SIG-M5 (cell line): ENCODE measurements at places on chromosomes 11 and 22.

DNA sequence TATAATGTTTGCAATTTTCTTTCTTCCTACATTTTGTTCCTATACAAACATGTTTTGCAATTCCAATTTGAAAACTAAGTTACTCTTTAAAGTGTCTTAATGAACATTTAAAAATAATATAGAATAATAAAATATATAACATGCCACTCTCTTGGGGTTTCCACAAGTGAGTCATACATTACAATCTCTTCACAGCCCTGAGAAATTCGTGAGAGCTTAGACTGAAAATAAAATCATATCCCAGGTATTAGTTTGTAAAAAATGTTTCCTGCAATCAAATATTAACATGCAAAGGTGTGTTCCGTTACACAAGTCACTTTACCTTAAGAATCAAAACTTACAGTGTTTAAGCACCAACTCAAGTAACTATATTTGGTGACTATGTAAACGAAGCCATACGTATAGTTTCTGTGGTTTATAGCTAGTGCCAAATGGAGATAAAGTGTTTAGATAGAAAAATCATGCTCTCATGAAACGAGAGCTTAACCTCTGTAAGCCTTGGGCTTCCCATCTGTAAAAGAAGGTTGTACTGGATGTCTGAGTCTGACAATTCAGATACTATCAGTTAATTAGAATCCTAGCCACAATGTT, 253.6 kb upstream of the ANO3 start:
- no peak for DNase-seq

GRCh38 chr11:72514331-72514730, 80.0 kb upstream of the CLPB start:
- DNase-seq = no peak

GRCh38 chr11:119789766-119790407, 60.9 kb upstream of the NECTIN1 start:
- DNase-seq = no peak

GRCh38 chr11:99069856-99070444, 49.2 kb downstream of the CNTN5 start:
- no peak for DNase-seq

DNA sequence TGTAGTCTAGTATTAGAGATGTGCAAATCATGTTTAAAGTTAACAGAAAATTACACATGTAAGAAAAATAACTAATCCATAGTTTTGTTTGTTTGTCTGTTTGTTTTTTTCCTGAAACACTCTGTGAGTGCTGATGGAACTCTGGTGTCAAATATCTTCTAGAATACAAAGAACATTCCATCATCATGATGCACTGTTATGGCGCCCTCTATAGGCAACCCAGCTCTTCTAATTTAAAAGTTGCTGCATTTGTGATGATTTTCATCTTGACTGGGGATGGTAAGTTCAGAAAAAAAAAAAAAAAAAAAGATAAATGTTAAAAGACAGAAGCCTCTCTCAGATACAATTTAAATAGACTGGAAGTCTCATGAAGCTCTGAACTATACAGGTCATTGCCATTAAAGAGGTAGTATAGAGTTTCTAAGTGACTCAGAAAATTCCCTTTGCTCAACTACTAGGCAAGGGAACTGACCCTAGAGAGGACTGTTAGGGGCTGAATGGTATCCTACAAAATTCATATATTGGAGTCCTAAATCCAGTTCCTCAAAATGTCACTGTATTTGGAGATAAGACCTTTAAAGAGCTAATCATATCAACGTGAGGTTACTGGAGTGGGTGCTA, 597.2 kb upstream of the ANO3 start:
- no peak for DNase-seq

- no peak for DNase-seq
Measured at GRCh38 chr11:62539238-62539925, 7.2 kb downstream of the AHNAK start.

DNA sequence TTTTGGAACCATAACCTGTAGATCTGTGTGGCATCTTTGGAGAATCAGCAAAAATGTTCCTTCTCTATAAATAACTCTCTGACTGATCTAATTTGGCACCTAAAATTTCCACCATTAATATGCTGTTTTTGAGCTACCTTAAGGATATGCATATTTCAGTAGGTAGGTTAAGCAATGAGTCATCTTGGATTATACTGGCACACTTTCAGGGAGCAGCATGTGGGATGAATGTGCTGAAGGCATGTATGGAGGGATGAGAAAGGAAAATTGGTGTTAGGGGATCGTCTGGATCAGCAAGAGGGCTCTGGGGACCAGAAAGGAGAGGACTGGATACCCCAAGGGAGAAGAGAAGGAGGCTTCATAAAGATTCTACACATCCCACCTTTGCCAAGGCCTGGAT, 44.6 kb upstream of the ELF5 start:
- no peak for DNase-seq

GRCh38 chr11:66032957-66033735, 6.9 kb upstream of the CATSPER1 start:
- DNase-seq = no peak

- no peak for DNase-seq
Measured at GRCh38 chr22:32697331-32697995, 104.0 kb upstream of the TIMP3 start.

GRCh38 chr11:44963136-44963535, 12.5 kb upstream of the TP53I11 start:
- no peak for DNase-seq

GRCh38 chr22:50505276-50505775, 2.2 kb downstream of the LMF2 start:
- no peak for DNase-seq

DNA sequence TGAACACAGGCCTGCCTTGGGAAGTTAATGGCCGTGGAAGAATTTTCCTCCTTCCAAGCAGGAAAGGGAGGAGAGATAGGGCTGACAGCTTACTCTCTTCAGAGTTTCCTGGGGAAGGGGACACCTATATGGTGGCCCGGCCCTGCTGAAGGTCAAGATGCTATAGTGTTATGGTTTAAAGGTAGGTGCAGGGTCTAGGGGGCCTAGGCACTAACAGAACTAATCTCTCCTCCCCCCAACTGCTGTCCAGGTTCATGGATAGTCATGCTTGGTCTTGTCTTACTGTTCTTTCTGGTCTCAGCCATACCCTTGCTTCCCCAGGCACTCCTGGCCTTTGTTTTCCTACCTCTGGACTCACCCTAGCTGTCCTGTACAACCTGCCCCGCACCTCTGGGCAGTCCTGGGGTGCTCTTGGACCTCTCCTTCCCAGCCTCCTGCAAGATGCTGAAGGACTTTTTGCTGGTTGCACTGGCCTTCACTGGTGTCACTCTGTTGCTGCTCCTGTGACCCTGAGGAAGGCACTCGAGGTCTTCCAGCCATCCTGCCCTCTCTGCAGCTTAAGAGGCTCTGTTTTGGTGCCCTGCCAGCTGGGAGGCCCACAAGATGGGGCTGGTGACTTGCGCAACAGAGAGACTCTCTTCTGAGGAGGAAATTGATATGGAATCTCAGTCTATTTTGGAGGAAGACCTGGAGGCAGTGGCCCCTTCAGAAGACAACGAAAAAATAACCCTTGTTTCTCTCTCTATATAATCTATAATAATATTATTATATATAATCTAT, 17.9 kb downstream of the SEC14L3 start:
- no peak for DNase-seq

GRCh38 chr22:23101524-23101923, 31.2 kb downstream of the GNAZ start:
- no peak for DNase-seq

DNA sequence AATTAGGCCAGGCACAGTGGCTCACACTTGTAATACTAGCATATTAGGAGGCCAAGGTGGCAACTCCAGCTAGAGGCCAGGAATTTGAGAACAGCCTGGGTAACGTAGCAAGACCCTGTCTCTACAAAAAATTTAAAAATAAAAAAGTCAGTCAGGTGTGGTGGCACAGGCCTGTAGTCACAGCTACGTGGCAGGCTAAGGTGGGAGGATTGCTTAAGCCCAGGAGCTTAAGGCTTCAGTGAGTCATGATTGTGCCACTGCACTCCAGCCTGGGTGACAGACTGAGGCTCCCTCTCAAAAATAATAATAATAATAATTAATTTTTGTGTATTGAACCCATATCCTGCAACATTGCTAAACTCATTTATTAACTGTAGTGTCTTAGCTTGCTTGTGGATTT, 15.3 kb upstream of the TRIM29 start:
- DNase-seq = no peak

GRCh38 chr11:5600374-5600851, 4.0 kb downstream of the TRIM6 start:
- DNase-seq = peak; percentile 3

- no peak for DNase-seq
Measured at GRCh38 chr22:33272871-33273270, 214.7 kb upstream of the SYN3 start.

- DNase-seq = no peak
Measured at GRCh38 chr11:120750647-120751549, 239.3 kb downstream of the GRIK4 start.

GRCh38 chr11:86440843-86441242, 66.2 kb downstream of the CCDC81 start:
- no peak for DNase-seq

DNA sequence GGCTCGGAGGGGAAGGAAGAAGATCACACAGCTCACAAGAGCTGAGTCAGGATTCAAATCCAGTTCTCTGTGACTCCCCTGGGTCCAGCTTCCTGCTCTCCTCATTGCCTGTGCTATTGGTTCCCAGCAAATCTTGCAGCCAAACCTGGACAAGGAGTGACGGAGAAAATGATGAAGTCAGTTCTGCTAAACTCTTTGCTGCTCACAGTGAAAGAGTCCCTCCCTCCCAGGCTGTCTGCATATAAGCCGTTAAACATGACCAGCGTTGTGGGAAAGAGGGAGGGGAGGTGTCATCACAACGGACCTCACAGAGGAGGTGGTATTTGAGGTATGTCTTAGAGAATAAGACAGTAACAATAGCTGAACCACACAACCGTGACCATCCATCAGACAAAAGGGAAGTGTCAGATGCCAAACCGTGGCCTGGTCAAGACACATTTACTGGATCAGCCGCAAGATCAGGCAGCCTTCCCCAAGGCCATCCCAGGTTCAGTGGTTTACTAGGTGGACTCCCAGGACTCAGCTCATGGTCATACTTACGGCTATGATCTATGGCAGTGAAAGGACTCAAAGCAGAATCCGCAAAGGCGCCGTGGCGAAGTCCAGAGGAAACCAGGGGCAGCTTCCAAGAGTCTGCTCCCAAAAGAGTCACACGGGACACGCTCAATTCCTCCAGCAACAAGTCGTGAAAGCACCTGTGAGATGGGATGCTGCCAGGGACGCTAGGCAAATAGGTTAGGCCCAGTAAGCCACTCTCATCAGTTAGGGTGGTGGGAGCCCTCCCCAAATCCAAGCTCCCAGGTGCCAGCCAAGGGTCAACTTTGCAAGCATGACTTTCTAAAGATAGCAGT, 2.8 kb upstream of the CYTH4 start:
- no peak for DNase-seq

DNA sequence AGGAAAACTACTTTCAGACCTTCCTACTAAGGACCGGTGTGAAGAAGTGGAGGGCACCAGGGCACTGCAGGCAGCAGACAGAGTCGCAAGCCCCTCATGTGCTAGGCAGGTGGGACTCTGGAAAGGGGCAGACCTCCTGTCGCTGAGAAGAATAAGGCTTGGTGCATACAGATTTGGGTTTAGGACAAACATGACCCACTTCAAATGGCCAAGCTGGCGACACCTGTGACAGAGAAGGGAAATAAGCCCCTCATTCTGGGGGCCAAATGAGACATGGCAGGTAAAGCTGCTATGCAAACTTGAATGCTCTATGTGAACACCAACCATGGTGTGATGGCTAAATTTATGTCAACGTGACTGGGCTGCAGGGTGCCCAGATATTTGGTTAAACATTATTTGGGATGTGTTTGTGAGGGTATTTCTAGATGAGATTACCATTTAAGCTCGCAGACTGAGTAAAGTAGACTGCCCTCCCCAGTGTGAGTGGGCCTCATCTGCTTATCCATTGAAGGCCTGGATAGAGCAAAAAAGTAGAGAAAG, 112.4 kb upstream of the PITPNB start:
- no peak for DNase-seq

GRCh38 chr11:70579316-70579955, 181.1 kb downstream of the CTTN start:
- no peak for DNase-seq

DNA sequence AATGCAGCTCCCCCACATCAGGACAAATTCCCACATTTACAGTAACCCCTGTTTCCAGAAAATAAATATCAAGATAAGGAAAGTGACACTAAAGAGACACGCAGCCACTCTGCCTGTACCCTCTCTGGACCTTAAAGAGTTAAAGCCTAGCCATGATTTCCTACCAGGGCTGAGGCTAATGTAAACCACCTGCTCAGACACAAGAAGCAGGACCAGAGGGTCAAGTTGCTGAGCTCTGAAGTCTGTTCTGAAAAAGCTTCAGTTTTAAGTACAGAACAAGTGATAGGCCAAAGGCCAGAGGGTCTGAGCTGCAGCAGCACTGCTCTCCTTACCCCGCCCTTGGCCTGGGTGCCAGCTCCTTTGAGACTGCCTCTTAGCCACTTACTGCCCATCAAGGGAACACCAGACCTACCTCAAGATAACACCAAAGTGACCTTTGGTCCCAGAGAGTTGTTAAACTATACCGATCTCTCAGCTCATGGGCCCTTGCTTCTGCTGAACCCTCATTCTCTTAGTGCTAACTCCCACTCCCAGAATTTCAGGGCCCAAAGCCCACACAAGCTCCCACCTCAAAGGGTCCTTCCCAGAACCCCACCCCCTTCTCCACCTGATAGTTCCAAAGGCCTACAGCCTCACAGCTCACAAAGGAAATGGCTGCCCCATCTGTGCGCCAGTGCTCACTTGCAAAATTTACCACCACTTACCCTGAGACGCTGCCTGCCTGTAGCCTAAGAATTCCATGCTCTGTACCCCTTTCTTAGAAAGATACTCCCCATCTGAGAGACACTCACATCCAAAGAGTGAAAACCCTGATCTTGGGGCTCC, 40.5 kb downstream of the IL18BP start:
- no peak for DNase-seq

DNA sequence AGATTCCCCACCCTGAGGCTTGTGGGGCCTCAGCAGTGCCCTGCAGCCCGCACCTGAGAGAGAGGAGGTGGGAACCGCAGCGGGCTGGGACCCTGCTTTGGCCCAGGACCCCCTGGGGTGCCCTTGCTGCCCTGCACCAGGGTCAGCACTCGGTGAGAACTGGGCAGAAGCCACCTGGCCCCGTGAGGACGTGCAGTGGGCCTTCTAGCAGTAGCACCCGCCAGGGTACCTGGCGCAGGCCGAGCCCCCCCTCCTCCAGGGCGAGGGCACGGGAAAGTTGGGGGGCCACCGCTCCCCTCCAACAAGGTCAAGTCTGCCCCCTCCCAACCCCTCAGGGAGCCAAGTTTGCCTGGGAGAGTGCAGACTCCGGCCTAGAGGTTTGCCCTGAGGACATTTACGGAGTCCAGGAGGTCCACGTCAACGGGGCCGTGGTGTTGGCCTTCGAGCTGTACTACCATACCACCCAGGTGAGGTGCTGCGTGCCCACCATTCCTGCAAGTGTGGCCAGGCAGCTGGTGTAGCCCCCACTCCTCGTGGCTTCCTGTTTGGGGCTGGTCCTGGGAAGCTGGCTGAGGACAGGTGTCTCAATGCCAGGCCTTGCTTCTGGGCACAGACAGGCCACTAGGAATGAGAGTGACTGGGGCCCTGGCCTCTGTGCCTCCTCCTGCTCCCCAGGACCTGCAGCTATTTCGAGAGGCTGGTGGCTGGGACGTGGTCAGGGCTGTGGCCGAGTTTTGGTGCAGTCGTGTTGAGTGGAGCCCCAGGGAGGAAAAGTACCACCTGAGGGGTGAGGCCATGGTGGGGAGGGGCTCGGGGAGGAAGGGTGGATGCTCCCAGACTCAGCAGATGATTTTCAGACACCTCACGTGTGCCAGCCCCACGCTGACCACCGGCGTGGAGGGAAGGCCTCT, 3.5 kb downstream of the PGGHG start:
- no peak for DNase-seq
